CD4-positive, alpha-beta T cell treated with Interleukin-12 subunit alpha and Interleukin-12 subunit beta, for 1 hour (primary cell): ENCODE measurements at places on chromosomes 11 and 22.

- peak; percentile 11 for DNase-seq
These were observed 165.9 kb upstream of the NCAM1 start for GRCh38 chr11:112795142-112795815.

DNA sequence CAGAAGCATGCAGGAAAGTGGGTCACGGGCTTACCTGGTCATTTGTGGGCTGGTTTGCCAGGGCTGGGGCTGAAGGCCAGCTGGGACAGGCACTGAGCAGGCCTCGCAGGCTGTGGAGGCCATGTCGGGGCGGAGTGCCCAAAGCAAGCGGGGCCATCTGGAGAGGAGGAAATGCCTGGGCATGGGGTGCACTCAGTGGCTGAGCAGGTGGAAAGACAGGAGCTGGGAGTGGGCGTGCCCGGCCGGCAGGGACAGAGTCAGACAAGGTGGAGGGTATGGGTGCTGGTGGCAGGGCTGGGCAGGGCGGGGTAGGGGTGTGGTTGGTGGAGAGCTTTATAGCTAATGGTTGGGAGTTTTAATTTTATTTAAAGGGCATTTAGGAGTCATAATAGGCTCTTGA lies 27.4 kb downstream of the DAGLA start:
- no peak for DNase-seq

- DNase-seq = no peak
These were observed 59.7 kb upstream of the RASSF10 start for GRCh38 chr11:12949453-12949852.

GRCh38 chr11:44899959-44900358 lies 50.7 kb downstream of the TP53I11 start:
- DNase-seq = peak; percentile 46

DNA sequence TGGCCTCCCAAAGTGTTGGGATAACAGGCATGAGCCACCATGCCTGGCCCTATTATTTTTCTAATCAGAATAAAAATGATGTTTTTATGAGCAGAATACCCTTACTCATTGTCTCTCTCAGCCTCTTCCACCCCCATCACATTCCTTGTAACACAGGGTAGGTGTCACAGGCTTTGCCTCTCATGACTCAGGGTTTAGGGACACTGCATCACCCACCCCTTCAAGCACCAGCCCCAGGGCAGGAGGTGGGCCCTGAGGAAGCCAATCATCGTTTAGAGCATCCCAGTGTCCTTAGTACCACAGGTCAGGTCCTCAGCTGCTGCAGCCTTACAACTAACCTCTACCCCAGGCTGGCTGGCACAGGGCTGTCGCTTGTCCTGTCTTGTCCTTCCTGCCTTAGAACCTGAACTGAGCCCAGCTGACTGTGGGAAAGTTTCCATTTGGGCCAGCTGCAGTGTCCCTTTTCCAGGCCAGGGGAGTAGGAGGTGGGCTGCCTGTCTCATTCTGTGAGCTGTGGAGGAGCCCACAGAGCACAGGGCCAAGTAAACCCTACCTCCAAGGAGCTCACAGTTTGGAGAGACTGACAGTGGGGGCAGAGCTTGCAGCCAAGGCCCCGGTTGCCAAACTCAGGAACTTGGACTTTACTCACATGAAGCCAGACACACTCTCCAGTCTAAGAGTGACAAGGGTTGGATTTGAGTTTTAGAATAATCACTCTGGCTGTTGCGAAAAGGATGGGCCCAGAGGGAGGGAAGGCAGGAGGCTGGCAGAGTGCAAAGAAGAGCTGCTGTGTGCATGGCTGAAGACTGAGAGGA lies 19.5 kb upstream of the UVRAG start:
- no peak for DNase-seq

DNA sequence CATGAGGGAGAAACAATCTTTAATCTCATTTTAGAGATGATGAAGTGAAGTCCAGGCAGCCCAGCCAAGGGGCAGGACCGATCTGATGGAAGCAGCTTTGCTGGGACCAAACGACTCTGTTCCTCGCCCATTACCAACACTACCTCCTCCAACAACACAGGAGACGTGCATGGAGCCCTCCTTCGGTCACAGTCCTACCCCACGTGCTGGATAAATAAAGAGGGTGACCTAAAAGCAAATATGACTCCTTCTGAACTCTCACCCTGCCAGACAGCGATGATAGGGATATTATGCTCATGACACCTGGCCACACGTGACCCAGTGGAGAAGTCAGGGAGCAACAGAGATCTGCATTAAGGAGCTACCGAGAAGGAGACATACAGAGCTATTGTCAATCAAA lies 26.0 kb downstream of the SCGB1A1 start:
- no peak for DNase-seq

DNA sequence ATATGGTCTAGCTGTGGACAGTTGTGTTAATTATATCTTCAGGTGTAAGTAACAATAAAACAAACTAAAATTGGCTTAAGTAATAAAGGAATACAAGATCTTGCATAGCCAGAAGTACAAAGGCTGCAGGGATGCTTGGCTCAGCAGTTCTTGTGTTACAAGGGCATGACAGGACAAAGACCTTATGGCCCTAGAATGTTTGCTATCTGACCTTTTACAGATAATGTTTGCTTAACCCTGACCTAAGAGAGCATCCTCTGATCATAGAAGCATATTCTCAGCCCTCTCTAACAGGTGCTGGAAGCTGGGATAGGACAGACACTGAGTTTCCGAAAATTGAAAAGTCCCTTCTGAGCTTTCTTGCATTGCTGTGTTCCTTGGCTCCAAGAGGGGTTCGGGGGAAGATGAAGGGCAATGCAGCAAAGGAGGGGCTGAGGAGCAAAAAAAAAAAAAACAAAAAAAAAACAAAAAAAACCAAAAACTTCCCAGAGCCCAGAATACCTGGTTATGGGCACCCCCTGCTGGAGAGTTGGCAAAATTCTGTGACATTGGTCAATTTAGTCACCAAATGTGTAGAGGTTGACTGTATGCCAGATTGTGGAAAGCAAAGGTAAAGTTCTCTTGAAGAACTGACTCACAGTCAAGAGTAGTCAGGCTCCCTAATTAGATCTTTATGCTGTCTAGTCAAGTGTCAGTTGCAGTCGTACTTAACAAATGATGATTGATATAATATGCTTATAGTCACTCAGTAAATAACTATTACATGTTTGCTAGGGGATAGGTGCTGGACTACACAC lies 10.4 kb upstream of the HIKESHI start:
- peak; percentile 71 for DNase-seq

- no peak for DNase-seq
These were observed 362.3 kb downstream of the DYNC2H1 start for GRCh38 chr11:103471546-103471945.

GRCh38 chr11:16924826-16925560 lies 89.2 kb downstream of the PLEKHA7 start:
- DNase-seq = no peak

GRCh38 chr11:2523821-2524391 lies 79.1 kb downstream of the KCNQ1 start:
- DNase-seq = no peak

GRCh38 chr11:93484716-93485115 lies 58.5 kb downstream of the SMCO4 start:
- no peak for DNase-seq

DNA sequence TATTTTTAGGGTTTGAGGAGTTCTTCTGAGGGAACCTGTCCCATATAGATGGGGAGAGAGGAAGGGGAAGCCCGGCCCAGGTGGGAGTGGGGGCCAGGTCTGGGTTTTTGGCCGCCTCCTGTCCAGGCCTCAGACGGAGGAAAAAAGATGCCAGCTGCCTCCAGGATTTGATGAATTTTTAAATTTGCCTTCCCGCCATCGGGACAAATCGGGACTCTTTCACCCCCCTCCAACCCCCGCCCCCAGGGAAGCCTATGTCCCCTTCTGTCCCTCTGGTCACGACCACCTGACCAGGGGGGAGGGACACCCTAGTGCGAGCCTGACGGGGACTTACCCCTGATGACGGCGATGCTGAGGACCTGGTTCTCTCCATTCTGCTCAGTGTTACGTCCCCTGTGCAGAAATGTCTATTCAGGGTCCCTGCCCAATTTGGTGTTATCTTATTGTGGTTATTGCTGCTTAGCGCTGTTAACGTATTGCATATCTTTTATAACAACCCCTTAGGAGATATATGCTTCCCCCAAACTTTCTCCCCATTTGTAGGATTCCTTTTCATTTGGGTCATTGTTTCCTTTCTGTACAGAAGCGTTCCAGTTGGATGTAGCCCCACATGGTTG lies 115.9 kb upstream of the GRK3 start:
- peak; percentile 7 for DNase-seq

GRCh38 chr22:45493286-45493771 lies 9.4 kb upstream of the FBLN1 start:
- DNase-seq = no peak

- no peak for DNase-seq
These were observed 751.2 kb downstream of the BRD1 start for GRCh38 chr22:49076300-49077035.

DNA sequence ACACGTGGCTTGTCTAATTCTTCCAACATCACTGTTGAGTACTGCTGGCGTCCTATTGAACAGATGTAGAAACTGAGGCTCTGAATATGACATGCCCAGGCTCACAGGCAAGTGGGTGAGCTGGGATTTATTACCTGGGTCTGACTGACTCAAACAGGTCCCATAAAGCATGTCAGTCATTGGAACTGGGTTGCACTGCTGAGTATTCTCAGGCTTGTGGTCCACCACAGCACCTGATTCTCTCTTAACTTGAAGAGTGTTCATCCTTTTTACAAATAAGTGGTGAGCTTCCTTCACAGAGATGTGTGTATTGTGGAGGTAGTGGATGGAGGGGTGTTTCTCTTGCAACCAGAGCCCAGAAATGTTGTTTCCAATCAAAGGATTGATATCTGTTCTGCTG lies 44.5 kb downstream of the SC5D start:
- DNase-seq = no peak
